ENCODE measurements at places on chromosomes 4 and X.

- no peak for DNase-seq
Measured at GRCh38 chr4:41428601-41429279, 109.2 kb upstream of the LIMCH1 start.

- no peak for DNase-seq
Measured at GRCh38 chr4:185020293-185020808, 2.1 kb downstream of the HELT start.

DNA sequence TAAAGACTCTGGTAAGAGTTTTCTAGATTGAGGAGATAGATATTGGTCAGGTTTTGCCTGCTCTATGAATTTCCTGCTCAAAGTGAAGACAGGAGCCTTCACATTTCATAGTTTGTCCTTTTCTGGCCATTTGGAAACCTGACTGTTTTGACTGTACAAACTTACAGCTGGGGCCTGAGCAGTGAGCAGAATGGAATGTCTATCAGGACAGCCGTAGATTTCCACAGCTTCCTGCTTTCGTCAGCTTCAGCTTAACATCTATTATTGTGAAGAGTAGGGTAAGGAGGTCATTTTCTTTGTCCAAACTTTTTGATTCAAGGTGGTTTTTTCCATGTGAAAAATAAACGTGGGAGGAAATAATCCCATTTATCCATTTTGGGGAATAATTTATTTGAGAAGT, 124.3 kb upstream of the DIPK2B start:
- no peak for DNase-seq

DNA sequence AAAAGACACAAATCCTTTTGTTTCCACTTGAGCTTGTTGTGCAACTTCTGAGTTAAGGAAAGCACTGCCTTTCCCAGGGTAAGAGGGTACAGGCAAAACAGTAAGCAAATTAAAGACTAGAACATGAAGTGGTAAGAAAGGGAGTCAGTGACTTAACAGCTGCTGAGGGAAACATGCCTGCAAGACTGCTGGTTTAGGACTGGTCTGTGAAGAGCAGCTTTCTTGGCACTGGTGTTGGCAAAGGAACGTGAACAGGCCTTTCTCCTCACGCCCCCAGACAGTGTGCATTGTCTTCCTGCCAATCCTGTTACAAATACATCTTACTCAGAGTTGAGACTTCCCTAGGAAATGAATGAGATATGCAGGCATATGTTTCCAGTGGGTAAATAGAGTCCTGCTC, 2.6 kb downstream of the LHFPL1 start:
- DNase-seq = no peak

GRCh38 chr4:75995727-75996126, 5.0 kb upstream of the SDAD1 start:
- no peak for DNase-seq

- DNase-seq = no peak
Measured at GRCh38 chrX:103571726-103572125, 13.6 kb upstream of the TCEAL4 start.

DNA sequence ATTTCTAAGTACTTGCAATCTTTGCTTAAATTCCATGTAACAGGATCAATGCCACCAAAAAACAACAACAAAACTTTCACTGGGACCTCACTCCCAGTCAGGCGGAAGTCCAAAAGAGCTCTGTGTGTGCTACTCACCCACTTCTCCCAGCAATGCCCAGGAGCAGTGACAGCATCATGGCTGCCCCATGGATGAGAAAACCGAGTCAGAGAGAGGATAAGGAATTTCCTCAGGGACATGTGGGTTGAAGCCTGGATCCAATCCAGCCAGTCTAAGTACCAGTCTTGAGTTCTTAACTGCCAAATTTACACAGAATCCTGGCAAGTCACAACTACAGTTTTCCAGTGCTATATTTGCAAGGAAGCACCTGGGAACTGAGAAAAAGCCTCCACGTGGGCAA, 64.5 kb downstream of the STX18 start:
- no peak for DNase-seq

DNA sequence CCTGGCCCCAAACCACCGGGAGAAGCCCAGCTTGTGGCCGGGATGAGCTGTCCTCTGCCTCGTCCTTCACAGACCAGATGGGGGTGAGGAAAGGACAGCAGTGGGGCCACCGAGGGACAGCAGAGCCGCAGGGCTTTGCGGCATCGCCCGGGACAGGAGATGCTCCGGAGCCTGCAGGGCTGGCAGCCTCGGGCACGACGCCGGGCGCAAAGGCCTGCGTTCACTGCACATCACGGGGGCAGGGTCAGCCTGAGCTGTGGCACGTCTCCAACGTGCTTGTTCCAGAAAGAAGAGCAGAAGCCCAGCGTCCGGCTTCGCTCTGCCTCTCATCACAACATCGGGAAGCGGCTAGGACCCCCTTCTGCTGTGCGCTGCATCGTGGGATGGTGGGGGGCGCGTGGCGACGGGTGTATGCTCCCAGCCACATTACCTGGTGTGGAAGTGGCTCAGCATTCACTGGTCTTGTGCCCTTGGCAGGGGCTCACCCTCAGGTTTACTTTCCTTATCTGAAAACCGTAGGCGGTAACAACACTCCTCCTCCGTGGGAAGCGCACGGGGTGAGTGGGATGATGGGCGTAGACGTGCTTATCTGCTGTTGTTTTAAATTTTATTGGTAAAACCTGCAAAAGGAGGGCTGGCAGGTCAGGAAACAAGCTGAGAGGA, 7.4 kb downstream of the TADA2B start:
- DNase-seq = no peak

- no peak for DNase-seq
Measured at GRCh38 chr4:7309181-7309580, 116.8 kb downstream of the SORCS2 start.

- DNase-seq = no peak
Measured at GRCh38 chrX:83771664-83772063, 89.3 kb upstream of the CYLC1 start.

DNA sequence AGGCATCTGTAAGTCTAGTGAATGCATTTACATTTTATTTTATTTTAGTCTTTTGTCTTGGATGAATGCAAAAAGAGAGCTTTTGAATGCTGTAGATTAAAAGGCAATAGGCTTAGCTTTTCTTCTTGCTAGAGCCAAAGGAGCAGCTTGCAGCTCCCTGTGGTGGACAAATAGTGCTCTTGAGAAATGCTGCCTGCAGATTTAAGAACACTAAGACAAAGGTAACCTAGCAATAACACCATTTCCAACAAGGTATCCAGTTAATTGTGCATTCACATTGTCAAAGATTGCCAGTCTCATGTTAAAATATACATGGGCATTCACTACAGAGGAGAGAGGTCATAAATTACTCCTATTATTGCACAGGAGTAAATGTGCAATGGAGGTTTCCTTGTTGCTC, 859.2 kb upstream of the PRKX start:
- DNase-seq = no peak

DNA sequence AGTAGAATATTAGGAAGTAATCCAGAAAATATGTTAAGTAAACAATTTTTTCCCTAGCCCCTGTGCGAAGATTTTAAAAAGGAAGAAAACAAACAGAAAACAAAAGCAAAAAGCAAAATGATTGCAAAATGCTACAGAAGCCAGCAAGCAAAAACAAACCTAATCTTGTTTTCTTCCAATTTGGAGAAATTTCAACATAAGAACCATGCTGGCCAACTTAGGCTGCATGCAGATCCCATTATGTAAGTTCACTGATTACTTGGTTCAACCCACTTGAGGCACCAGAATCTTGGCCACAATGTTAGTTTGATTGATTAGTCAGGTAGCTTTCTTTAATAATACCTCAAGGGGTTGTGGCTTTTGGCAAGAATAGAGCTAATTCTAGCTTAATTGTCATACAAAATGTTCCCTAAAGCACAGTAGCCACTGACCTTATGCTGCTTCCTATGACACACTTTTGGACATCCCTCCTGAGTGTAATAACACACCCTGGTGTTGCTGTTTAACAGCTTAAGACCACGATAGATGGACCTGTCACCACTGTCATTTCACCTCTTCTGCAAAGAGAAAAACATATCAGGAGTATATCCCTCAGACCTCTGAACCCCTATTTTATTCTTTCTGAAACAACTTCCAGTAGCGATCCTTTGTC, 2342.1 kb downstream of the PCDH7 start:
- no peak for DNase-seq

- DNase-seq = no peak
Measured at GRCh38 chr4:99305638-99306400, 15.0 kb upstream of the ADH1A start.

GRCh38 chr4:3060946-3061345, 13.4 kb downstream of the HTT-AS start:
- no peak for DNase-seq

DNA sequence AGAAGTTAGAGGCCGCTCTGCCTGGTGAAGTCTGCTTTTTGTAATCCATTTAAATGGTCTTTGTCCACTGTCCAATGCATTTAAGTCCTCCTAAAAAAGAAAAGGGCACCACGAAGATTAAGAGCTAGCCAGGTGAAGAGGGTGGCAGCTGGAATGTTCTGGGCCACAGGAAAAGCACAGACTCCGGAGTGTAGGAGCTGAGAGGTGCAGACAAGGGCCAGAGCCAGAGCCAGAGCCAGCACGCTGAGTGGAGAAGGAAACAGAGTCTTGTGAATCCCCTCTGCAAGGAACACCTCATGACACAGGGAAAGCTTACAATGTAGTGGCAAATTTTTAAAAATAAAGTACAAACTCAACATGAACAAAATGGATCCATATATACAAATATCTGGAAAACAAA, 83.6 kb downstream of the TSPAN5 start:
- no peak for DNase-seq

DNA sequence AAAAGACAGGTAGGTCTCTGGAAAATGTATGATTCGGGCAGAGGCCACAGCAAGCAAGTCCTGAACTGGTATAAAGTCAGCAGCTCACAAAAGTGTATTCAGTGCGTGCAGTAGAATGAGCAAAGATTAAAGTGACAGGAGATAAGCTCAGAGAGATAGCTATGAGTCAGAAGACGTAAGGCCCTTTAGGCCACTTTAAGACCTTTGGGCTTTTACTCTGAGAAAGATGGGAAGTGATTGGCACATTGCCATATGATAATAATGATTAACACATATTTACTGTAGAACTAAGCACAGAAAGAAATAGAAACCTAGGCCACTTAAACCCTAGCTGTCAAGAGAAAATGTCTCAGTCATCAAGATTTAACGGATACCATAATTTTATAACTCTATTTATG, 51.7 kb downstream of the TBCK start:
- DNase-seq = no peak

DNA sequence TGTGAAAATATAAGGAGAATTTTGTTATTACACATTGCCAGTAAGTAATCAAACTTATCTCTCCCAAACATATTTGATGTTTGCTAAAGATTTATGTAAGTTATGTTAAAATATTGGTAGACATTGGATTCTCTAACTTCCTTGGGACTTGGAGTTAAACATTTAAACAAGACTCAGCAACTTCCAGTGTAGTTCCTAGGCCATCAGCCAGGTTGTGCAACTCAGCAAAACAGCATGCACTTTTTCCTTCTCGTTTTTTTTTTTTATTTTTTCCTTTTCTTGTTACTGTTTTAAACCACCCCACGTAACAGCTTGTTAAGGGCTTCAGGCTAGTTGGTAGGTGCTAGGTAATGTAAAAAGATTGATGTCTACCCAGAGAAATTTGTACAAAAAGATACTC, 510.4 kb downstream of the ANKRD50 start:
- DNase-seq = no peak

GRCh38 chr4:123786920-123787319, 390.3 kb downstream of the SPRY1 start:
- no peak for DNase-seq

- DNase-seq = no peak
Measured at GRCh38 chr4:5752376-5753184, 41.6 kb downstream of the EVC start.

- DNase-seq = no peak
Measured at GRCh38 chrX:63959975-63960374, 175.0 kb upstream of the ARHGEF9 start.

- DNase-seq = no peak
Measured at GRCh38 chr4:139794158-139794954, 128.7 kb downstream of the MGST2 start.

GRCh38 chr4:64417974-64418373, 8.7 kb upstream of the TECRL start:
- DNase-seq = no peak

GRCh38 chr4:104859601-104860237, 287.0 kb upstream of the TET2 start:
- no peak for DNase-seq

GRCh38 chr4:42151568-42152506, 618 bp downstream of the BEND4 start:
- DNase-seq = no peak

- DNase-seq = no peak
Measured at GRCh38 chrX:150527108-150527507, 41.3 kb upstream of the MTM1 start.

- no peak for DNase-seq
Measured at GRCh38 chr4:101370663-101371210, 23.4 kb upstream of the PPP3CA start.

GRCh38 chr4:153790962-153791551, 2.2 kb upstream of the SFRP2 start:
- DNase-seq = no peak

- DNase-seq = no peak
Measured at GRCh38 chrX:78327370-78328086, at the start of gene CYSLTR1. TSS of gene CYSLTR1 (minus strand) at chrX:78327611. CDS start at chrX:78273746, 53,865 bp downstream.

- no peak for DNase-seq
Measured at GRCh38 chr4:137425281-137425680, 107.0 kb downstream of the PCDH18 start.

DNA sequence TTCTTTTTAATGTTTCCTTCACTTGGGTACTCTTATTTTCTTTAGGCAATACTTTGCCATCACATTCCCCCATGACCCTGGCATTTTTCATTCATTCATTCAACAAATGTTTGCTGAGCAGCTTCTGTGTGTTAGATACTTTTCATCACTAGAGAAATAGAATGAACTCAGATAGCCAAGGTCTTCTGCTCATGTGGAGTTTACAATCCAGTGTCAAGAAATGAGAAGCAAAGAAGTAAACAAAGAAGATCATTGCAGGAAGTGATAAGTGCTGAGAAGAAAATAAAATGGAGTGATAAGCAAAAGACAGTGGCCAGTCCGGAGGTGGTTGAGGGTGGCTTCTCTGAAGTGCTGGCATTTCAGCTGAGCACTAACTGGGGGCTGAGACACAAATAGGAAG, 63.1 kb downstream of the LIMCH1 start:
- DNase-seq = no peak

- no peak for DNase-seq
Measured at GRCh38 chr4:152357206-152357605, 178.7 kb downstream of the FBXW7 start.

DNA sequence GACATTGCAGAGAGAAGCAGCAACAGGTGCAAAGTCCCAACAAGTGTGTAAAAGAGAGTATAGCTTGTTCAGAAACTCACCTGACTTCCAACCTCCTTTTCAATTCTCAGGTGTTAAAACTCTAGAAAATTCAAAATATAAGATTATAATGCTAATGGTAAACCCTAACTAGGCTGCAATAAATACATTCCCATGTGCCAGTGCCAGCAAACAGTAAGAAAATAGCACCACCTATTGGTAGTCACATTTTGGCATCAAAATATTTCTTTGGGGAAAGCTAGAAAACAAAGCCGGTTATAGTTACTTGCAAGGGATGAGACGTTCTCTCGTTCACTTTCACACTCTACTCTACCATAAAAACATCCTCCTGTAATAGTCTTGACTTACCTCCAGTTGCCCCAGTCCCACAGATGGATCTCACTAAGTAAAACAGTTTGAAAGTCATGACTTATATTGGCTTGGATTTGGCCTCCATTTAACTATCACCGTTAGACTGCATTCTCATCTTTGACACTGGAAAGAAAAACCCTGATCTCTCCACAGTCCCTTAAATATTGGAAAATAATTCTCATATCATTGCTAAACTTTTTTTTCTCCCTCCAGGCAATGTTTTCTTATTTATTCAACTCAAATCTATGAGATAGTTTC, 9.6 kb downstream of the BMP3 start:
- DNase-seq = no peak

All from stimulated activated CD4-positive, alpha-beta T cell treated with anti-CD3 and anti-CD28 coated beads, Interleukin-15, amount 100 ng/mL, for 48 hours (primary cell).